Mesothelial cell of epicardium (in vitro differentiated cells): ENCODE measurements at places on chromosomes 7 and 10.

GRCh38 chr10:34889004-34889869, 74.1 kb upstream of the PARD3 start:
- no peak overlapping the region for H3K27ac ChIP-seq
- no peaks in the 10 kb centered on the region for H3K27me3 ChIP-seq
- H3K36me3 ChIP-seq, result no peaks in the 10 kb centered on the region
- H3K4me1 ChIP-seq, result peaks cover 16% of the 10 kb centered on the region
- DNase-seq, result no peak

- no peak overlapping the region for H3K27ac ChIP-seq
- H3K36me3 ChIP-seq, result no peaks in the 10 kb centered on the region
- H3K4me3 ChIP-seq, result no peak overlapping the region
- H3K4me1 ChIP-seq, result peaks cover 10% of the 10 kb centered on the region
- DNase-seq, result no peak
These were observed 23.6 kb upstream of the CD36 start for GRCh38 chr7:80614851-80615271.

DNA sequence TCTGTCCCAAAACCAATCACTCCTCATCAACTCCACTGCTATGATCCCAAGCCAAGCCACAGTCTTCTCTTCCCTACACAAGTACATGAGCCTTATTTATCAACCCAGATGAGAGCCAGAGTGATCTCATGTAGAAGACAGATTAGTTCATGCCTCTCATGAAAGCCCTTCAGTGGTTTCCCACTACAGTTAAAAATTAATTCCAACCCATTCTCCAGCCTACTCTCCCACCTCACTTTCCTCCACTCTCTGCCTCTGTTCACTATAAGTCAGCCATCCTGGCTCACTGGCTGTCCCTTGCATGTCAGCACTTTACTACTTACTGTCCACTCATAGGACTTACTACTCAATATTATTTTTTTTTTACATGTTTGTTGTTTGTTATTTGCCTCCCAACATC, 67.3 kb downstream of the CACUL1 start:
- H3K4me1 ChIP-seq, result no peaks in the 10 kb centered on the region
- DNase-seq, result no peak
- no peaks in the 10 kb centered on the region for H3K27me3 ChIP-seq
- peaks cover 38% of the 10 kb centered on the region for H3K36me3 ChIP-seq
- H3K4me3 ChIP-seq, result no peak overlapping the region
- H3K27ac ChIP-seq, result no peak overlapping the region

GRCh38 chr7:138515001-138515528, 55.0 kb downstream of the TRIM24 start:
- peaks cover 8% of the 10 kb centered on the region for H3K4me1 ChIP-seq
- DNase-seq, result no peak
- H3K27me3 ChIP-seq, result no peaks in the 10 kb centered on the region
